Stimulated activated CD4-positive, alpha-beta T cell treated with anti-CD3 and anti-CD28 coated beads, Interleukin-15, amount 100 ng/mL, for 1 hour (primary cell): ENCODE measurements at places on chromosomes 7 and 10.

DNA sequence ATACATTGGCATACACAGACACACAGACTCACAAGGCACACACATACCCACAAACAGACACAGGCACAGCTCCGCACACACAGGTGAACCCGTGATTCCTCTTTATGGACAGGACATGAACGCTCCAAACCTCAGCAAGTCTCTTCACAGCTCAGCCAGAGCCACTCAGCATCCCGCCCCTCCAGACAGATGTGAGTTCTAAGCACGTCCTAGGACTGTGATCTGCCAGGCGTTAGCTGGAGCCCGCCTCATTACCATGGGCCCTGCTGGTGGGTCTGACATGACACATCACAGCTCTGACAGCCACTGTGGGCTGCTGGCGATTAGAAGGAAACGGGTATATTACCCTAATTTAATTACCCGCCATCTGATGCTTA is 176.7 kb upstream of the PPP2R2D start:
- no peak for DNase-seq

DNA sequence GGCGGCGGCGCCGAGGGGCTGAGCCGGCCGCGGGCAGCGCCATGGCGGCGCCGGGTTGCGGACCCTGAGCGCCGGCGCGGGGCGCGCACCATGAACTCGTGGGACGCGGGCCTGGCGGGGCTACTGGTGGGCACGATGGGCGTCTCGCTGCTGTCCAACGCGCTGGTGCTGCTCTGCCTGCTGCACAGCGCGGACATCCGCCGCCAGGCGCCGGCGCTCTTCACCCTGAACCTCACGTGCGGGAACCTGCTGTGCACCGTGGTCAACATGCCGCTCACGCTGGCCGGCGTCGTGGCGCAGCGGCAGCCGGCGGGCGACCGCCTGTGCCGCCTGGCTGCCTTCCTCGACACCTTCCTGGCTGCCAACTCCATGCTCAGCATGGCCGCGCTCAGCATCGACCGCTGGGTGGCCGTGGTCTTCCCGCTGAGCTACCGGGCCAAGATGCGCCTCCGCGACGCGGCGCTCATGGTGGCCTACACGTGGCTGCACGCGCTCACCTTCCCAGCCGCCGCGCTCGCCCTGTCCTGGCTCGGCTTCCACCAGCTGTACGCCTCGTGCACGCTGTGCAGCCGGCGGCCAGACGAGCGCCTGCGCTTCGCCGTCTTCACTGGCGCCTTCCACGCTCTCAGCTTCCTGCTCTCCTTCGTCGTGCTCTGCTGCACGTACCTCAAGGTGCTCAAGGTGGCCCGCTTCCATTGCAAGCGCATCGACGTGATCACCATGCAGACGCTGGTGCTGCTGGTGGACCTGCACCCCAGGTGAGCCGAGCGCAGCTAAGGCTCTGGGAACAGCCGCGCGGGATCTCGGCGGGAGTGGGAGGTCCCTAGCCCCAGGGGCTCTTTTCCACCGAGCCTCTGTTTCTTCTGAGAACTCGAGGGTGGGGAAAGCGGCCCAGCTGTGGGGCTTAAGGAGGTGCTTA is at the start of gene GPR26:
Gene GPR26, plus strand, starts transcription at position 38 of the 919 bp plus-strand sequence. Its CDS starts 53 bp downstream, at position 91.
- DNase-seq = no peak

DNA sequence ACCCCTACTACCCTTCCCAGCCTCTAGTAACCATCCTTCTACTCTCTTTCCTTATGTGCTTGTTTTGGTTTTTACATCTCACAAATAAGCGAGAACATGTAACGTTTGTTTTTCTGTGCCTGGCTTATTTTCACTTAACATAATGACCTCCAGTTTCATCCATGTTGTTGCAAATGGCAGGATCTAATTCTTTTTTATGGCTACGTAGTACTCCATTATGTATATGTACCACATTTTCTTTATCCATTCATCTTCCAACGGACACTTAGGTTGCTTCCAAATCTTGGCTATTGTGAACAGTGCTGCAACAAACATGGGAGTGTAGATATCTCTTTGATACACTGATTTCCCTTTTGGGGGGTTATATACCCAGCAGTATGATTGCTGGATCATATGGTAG is 33.6 kb upstream of the SLC26A4 start:
- no peak for DNase-seq

GRCh38 chr7:2709553-2710285 is 21.7 kb downstream of the AMZ1 start:
- DNase-seq = peak; percentile 68

DNA sequence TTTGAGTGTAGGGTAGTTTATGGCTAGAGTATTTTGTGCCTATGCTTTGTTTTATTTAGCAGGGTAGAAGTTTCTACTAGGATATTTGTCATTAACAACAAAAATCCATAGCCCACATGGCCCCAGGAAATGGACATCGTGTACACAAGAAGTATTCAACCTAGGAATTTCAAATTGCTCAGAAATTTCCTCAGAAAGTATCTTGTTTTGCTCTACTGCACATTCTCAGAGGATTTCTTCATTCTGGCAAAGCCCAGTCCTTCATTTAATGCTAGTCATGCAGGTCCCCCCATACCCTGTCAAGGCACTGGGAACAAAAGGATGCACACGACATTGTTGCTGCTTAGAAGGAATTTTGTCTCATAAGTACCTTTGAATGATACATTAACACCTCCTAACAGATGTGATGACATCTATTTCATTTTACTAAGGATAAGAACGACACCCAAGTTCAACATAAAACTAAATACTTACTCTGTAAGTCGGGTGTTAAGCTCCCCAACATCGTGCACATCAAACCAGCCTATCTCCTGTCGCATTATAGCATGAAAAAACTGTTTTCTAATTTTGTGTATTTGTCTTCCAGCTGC is 34.3 kb downstream of the ABCB1 start:
- DNase-seq = no peak

- no peak for DNase-seq
These were observed 550 bp upstream of the PLAU start for GRCh38 chr10:73910401-73910763.

GRCh38 chr7:36910401-36910800 is 186.1 kb upstream of the AOAH start:
- DNase-seq = no peak

GRCh38 chr10:623014-623413 is 66.5 kb downstream of the DIP2C start:
- DNase-seq = no peak

- DNase-seq = no peak
These were observed 183.4 kb downstream of the WNT2 start for GRCh38 chr7:117139397-117139984.

- DNase-seq = no peak
These were observed 24.4 kb downstream of the TSPAN12 start for GRCh38 chr7:120833546-120833945.

GRCh38 chr10:72275351-72276012 is 1.8 kb downstream of the DDIT4 start:
- DNase-seq = no peak

DNA sequence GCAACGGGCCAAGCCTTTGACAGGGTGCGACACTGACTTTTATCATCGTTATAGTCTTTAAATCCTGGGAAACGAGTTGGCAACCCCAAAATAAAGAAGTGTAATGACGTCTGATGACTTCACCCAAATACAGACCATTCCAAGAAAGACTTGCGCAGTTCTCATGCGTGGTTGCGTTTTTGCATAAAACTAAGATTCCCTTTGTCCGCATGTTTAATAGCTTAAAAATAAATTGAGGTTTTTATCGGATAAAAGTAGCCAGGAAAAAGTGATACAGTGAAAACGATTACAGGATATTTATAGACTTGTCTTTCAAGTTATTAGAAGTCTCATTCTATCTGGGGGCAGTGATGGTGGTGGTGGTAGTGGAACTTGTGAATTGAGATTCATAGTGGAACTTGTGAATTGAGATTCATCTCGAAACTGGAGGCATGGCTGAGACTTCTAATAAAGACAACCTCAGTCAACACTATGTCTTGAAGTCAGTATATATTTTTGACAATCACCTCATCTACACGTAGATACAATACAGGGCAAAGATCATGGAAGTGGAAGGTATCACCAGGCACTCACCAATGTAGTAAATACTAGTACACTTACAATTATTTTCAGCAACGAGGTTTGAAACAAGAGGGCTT is 1.2 kb upstream of the NAMPT start:
- no peak for DNase-seq

- DNase-seq = no peak
These were observed 44.8 kb downstream of the PRKCQ start for GRCh38 chr10:6535156-6535764.

GRCh38 chr10:117417196-117417595 is 42.0 kb upstream of the PDZD8 start:
- no peak for DNase-seq

GRCh38 chr10:46052057-46052790 is 6.2 kb upstream of the MSMB start:
- no peak for DNase-seq

DNA sequence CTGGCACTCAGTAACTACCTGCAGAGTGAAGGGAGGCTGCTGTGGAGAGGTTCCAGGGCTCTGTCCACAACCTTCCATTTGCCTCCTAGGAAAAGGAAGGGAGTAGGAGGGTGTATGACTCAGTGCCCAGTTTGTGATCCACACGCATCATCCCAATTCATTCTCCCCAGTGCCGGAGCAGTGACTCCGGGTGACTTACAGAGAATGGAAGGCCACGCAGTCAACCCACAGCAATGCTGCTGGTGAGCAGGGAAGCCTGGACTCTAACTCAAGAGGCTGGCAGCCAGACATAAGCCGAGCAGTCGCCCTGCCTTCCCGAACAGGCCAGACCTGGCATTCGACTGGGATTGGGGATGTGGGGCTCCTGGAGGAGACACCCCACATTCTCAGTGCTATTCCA is 139.9 kb downstream of the SH3PXD2A start:
- DNase-seq = no peak

DNA sequence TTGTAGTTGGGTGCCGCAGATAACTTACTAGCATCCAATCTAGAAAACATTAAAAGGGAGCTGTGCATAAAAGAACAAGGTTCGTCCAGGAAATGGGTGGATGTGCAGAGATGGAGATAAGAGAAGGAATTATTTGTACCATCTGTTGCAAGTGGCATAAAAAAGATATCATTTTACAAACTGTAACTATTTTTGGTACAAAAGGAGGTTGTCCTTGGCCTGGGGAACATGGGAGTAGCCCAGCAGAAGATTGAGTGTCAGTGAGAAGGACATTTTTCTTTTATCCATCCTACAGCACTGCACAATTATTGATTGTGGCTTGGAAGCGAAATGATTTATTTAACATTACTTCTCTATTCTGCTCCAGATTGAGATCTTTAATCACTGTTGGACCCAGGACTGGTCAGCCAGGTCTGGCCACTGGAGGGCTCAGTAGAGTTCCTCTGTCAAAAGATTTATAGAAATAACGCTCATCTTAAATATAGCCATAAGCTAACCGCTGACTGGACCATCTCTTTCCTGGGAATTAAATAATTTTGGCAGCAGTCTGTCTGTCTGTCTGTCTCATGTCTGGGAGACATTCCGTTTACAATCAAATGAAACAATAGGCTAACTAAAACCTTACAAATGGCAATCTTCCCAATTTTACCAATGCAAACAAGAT is 254.1 kb downstream of the KIAA1217 start:
- DNase-seq = no peak

DNA sequence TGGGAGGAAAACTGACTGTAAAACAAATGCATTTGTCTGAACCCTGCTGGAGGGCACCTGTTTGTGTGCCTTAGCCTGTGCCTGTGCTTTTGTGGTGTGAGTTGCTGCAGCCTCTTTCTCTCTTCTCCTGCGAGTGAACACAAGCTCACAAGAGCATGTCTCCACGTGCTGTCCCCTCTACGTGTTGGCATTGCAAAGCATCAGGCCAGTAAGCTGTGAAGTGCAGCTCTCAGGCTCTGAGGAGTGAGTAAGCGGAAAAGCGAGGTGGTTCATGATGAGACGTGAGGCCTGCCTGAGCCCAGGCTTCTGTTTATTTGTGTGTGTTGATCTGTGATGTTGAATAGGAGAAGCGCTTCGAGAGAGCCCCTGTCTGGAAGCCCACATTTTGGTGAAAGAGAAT is 85.6 kb upstream of the PDCD4 start:
- DNase-seq = no peak

GRCh38 chr10:62852961-62853702 is 37.0 kb upstream of the EGR2 start:
- no peak for DNase-seq

- DNase-seq = no peak
These were observed 122.8 kb upstream of the ZNF92 start for GRCh38 chr7:65250697-65251395.

GRCh38 chr10:2145491-2145890 is 408.2 kb upstream of the ADARB2 start:
- DNase-seq = no peak

GRCh38 chr10:526651-527312 is 162.7 kb downstream of the DIP2C start:
- no peak for DNase-seq

DNA sequence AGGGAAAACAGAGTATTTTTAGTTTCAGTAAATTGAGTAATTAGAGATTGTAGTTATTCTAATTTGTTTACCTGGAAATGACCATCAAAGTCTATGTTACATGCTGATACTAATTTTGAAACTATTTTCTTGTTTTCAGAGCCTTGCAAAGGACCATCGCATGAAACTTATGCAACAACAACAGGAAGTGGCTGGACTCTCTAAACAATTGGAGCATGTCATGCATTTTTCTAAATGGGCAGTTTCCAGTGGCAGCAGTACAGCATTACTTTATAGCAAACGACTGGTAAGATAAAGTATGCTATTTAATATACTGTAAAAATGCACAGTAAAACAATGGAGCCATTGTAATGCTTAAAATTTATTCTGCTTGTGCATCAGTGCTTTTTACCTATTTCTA is 78.5 kb downstream of the TRIM24 start:
- DNase-seq = no peak

GRCh38 chr10:123399276-123399839 is 245.2 kb downstream of the BUB3 start:
- DNase-seq = no peak

GRCh38 chr7:131010717-131011431 is 276.9 kb upstream of the KLF14 start:
- no peak for DNase-seq

GRCh38 chr7:156816943-156817572 is 75.9 kb downstream of the LMBR1 start:
- DNase-seq = no peak

- DNase-seq = no peak
These were observed 56.6 kb downstream of the TWIST1 start for GRCh38 chr7:19060761-19061259.
